Neural progenitor cell (in vitro differentiated cells): ENCODE measurements at places on chromosomes 6 and 20.

DNA sequence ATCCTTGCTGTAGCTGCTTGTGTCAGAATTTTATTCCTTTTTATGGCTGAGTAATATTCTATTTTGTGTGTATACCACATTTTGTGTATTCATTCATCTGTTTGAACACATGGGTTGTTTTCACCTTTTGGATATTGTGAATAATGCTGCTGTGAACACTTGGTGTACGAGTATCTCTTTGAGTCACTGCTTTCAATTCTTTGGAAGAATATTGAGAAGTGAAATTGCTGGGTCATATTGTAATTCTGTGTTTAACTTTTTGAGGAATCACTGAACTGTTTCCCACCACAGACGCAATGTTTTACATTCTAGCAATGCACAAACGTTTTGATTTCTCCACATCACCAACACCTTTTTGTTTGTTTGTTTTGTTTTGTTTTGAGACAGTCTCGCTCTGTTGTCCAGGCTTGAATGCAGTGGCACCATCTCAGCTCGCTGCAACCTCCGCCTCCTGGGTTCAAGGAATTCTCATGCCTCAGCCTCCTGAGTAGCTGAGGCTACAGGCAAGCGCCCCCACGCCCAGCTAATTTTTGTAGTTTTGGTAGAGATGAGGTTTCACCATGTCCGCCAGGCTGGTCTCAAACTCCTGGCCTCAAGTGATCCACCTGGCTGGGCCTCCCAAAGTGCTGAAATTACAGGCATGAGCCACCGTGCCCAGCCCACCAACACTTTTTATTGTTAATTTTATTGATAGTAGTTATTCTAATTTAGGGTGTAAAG, 21.7 kb downstream of the CPXM1 start:
- no peak for DNase-seq

DNA sequence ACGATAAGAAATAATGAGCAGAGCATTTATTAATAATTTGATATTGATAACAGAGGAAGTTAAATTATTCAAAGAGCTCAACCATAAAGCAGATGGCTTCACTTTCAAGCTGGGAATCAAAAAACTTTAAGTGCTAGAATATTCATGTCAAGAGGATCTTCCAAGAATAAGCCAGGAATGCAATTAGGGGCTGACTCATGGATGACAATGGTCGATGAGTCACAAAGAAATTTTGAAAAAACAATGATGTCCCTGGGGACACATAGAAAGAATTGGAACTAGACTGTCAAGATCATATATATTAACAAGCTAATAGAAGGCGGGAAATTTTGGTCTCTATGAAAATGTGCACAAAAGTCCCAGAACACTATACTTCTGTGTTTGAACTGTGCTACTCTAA, 304.1 kb downstream of the LAMA2 start:
- DNase-seq, result no peak

DNA sequence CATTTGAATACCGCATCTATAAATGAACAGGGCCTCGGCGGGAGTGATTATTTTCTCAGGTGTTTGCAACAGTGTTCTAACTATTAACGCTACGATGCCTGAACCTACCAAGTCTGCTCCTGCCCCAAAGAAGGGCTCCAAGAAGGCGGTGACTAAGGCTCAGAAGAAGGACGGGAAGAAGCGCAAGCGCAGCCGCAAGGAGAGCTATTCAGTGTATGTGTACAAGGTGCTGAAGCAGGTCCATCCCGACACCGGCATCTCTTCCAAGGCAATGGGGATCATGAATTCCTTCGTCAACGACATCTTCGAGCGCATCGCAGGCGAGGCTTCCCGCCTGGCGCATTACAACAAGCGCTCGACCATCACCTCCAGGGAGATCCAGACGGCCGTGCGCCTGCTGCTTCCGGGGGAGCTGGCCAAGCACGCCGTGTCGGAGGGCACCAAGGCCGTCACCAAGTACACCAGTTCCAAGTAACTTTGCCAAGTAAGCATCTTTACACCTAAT, 70.9 kb downstream of the HFE start:
- DNase-seq, result peak; percentile 90

- DNase-seq, result no peak
Observed at GRCh38 chr6:117288083-117288715, 22.8 kb downstream of the VGLL2 start.

DNA sequence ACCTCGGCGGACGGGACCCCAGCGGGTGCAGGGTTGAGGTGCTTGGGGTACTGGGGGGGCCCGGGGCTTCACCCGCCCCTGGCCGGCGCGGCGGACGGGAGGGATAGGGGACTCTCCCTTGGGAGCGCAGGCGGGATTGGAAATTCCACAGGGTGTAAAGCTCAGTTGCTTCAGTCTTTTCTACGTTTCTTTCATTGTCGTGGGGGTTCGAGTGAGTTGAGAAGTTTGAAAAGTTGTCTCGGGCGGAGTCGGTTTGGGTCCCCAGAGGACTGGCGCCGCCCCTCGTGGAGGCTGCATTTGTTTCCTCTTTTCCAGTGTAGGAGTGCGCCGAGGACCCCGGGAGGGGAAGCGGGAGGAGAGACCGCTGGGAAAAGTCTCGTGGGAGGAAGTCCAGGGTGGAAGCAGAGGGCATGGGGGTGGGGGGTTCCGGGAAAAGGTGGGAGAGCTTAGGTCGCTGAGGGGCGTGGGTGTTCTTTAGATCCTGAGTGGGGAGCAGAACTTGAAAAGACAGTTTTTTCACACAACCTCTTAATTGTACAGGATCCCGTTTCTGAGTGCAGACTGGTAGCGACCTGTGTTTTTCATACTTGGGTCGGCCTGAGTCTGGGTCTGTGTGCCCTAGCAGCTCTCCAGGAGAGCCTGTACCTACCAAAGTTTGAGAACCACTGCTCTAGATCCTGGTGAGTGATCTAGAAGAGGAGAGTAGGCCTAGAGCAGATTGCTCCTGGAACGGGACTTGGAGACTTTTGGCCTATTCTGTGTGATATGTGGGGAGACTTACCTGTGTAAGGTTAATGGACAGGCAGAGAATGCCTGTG, 495 bp downstream of the FAM83B start:
- DNase-seq, result peak; percentile 59

- DNase-seq, result no peak
Observed at GRCh38 chr6:156017838-156018237, 562.2 kb upstream of the NOX3 start.

DNA sequence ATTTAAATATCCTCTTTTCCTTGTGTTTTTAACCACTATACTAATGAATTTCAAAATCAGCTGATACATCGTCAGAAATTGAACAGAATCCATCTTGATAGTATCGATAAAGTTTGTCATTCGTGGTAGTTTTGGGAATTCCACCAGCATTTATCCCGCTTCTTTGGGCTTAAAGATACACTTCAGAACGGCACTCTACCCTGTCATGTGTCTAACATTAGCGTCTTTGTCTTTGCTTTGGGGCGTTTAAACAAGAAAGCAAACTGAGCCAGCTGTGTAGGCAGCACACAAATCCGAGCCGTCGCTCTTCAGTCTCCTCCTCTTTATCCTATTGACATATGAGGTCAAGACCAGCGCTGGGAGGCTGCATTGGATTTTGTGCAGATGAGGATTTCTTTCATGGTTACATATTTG, 27.5 kb upstream of the NHSL1 start:
- DNase-seq, result peak; percentile 69

GRCh38 chr6:143337201-143337949, 113.1 kb downstream of the ADAT2 start:
- peak; percentile 70 for DNase-seq

- no peak for DNase-seq
Observed at GRCh38 chr6:87919416-87919815, 128.2 kb upstream of the SPACA1 start.
